ENCODE measurements at places on chromosomes 6 and 20. TPM values are rescaled to one million over a fixed set of nuclear protein-coding genes. Genes with fewer than 3 reads are reported as not detected.

DNA sequence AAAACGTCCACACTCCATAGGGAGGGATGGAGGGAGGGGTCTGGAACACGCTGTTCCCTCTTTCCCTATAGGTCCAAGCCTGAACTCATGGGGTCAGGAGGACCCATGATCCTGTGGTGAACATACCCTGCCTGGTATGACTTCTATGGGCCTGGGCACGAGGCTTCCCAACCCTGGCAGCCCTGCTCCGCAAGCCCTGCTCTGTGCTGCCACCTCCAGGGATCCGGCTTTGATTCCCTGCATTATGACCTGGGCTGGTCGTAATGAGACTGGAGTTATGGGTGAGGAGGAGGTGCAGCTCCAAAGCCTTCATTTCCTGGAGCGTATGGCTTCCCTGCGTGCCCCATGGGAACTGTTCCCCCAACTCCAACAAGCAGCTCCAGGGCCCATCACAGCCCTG lies 54.9 kb downstream of the CDH22 start:
- peak; percentile 26 for DNase-seq

Gene LAMA5
- total RNA-seq = 321 TPM

GRCh38 chr20:47783828-47784598 lies 1.3 kb downstream of the SULF2 start:
- DNase-seq = no peak

DNA sequence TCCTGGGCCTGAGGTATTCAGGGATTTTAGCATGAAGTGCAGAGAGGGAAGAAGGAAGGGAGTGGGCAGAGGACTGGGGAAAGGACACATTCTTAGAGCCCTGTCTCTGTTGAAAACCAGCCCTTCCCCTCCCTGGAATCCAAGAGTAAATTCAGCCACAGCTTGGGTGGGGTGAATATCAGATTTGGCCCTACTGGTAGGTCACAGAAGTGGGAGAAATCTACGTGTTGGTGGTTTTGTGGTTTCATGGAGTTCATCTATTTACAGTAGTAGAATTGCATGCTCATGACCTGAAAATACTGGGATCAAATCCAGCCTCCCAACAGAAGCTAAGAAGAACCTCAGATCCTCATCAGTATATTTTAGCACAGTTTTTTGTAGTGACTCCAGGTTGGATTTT lies 404.4 kb downstream of the BMP2 start:
- DNase-seq = no peak
